ENCODE measurements at places on chromosomes 7 and 10. TPM values are rescaled to one million over a fixed set of nuclear protein-coding genes. Genes with fewer than 3 reads are reported as not detected.

SRGN gene
- total RNA-seq = 75.7 TPM

DNA sequence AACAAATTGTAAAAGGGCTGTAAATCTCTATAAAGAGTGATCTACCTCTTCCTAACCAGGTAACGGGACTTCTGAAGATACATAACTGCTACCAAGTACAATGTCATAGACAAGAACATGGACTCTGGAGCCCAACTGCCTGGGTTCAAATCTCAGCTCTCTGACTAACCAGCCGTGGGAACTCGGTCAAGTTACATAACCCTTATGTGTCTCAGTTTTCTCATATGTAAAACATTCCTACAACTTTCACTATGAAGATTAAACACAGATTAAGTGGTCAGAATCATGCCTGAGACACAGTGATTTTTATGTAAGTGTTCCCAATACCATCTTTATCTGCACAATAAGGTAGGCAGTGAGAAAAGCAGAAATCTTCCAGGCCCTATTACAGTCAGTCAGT, 52.6 kb downstream of the ITGB1 start:
- no peak for DNase-seq

SPDYE2 gene
- total RNA-seq = not detected

EPHB6 gene
- total RNA-seq = 15.6 TPM

GRCh38 chr7:50369143-50370026, 64.9 kb downstream of the IKZF1 start:
- DNase-seq = no peak

- no peak for DNase-seq
Measured at GRCh38 chr7:84196084-84196503, 1.5 kb upstream of the SEMA3A start.

DNA sequence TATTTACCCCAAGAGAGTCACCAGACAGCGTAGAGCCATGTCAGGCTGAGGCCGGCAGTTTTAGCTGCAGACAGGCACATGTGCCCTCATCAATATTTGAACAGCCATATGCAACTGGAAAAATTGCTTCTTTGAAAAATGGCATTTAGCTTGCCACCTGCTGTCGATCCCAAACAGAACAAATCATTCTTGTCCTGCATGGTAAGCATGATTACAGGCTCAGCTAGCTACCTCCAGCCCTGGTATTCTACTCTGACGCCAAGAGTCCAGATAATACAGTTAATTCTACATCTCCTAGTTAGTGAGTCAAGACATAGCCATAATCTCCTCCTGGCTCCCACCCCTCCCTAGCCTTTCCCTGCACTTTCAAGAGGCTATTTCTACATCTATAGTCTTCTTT, 7.7 kb downstream of the CREB3L2 start:
- no peak for DNase-seq

NKX6-2 gene
- total RNA-seq = 11.6 TPM

GBX1 gene
- total RNA-seq = 2.4 TPM

GPR15LG gene
- not detected for total RNA-seq

NPC1L1 gene
- total RNA-seq = 0.06 TPM

NUPR2 gene
- total RNA-seq = 1.7 TPM

- no peak for DNase-seq
Measured at GRCh38 chr10:5977471-5978229, at the start of gene IL15RA. TSS of gene IL15RA (minus strand) at chr10:5977543. CDS start at chr10:5977492, 51 bp downstream.

TMEM60 gene
- total RNA-seq = 24.1 TPM

PDLIM1 gene
- 8.5 TPM for total RNA-seq

PDE1C gene
- total RNA-seq = 24.0 TPM

ARL5B gene
- 70.1 TPM for total RNA-seq

PHYHIPL gene
- 98.9 TPM for total RNA-seq

EGFR gene
- 31.1 TPM for total RNA-seq

GRCh38 chr10:15485684-15486316, 114.7 kb upstream of the FAM171A1 start:
- DNase-seq = no peak

- DNase-seq = no peak
Measured at GRCh38 chr10:116111483-116112095, 161.4 kb downstream of the GFRA1 start.

GRCh38 chr7:15131661-15132060, 229.1 kb upstream of the DGKB start:
- DNase-seq = no peak

- no peak for DNase-seq
Measured at GRCh38 chr10:7767209-7767608, 20.6 kb downstream of the KIN start.

DNA sequence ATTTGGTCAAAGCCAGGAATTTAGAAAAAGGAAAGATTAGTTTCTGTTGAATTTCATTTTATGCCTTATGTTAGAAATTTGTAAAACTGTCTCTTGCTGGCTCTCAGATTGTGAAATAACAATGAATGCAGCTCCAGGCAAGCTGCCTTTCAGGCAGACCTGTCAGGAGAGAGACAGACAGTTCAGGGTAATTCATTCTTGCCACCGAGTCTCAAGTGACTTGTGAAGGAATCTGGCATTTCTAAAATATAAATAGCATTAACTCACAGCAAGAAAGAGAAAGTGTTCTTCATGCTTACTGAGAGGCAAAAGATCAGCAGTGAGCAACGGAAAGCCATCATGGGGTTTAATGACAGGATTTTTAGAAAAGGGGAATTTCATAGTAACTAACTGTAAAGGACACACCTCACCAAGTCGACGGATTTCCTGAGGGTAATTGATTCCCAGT, 442.3 kb upstream of the AKR1E2 start:
- no peak for DNase-seq

AFAP1L2 gene
- 48.3 TPM for total RNA-seq

- DNase-seq = no peak
Measured at GRCh38 chr7:73952266-73952665, 75.7 kb upstream of the ELN start.

GPR26 gene
- total RNA-seq = 7.6 TPM

- DNase-seq = no peak
Measured at GRCh38 chr7:141158561-141158960, 84.7 kb downstream of the TMEM178B start.

DNA sequence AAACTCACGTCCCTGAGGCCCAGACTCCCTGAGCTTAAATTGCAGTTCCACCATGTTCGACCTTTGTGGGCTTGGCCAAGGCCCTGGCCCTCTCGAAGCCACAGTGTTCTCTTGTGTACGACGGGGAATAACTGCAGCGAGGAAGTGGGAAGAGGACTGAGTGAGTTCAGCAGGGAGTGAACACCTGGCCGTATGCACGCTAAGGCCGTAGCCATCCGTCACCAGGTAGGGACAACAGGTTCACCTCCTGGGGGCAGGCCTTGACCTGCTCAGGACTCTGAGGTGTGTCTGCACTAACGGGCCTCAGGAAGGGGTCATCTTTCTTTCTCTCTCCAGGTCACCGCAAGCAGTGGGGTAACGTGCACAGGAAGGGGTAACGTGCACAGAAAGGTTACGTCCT, 67.2 kb upstream of the CTBP2 start:
- DNase-seq = no peak

PVRIG gene
- total RNA-seq = not detected

GRCh38 chr10:133121479-133121878, 33.8 kb downstream of the ADGRA1 start:
- no peak for DNase-seq

MPLKIP gene
- total RNA-seq = 14.9 TPM

All from spinal cord (tissue), 10 donors.